K562 (cell line): ENCODE measurements at places on chromosomes 2 and 18.

DNA sequence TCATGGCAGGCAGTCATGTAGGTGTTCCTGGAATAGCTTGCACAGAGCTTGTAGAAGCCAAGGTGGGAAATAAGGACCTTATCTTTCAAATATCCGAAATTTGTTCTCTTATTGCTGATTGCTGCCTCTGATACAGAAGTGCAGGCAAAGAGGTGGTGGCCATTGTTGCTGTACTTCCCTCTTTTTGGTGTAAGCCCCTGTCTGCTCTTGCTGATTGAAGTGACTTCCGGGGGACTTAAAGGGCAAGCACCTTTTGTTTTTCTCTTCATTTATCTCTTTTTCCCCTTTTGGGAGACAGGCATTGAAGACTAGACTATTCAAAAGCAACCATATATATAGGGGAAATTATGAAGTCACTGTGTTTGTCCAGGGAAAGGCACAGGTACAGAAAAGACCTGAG is 131.6 kb upstream of the OTX1 start:
- no peak overlapping the region for H3K4me3 ChIP-seq
- H3K36me3 ChIP-seq, result no peaks in the 10 kb centered on the region; the same call in 2 of the 3 replicates
- no peaks in the 10 kb centered on the region for H3K4me1 ChIP-seq
- no peak for DNase-seq
- no peaks in the 10 kb centered on the region for H3K27me3 ChIP-seq

DNA sequence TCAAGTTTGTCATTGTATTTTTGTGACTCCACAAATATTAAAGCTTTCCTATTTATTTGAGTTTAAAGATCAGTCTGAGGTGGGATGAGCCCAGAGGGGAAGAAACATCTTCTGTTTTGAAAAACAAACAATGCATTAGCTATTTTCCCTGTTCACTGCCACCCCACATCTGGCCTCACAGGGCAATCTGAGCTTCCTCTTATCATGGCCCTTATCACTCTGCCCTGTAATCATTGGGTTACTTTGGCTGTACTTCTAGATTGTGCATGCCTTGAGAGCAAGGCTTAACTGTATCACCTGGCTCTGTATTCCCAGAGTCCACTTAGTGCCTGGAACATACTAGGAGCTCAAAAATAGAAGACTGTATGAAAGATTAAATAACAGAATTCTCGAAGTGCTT is 241.6 kb upstream of the NT5C1B start:
- no peak for DNase-seq
- H3K36me3 ChIP-seq, result no peaks in the 10 kb centered on the region
- H3K27ac ChIP-seq, result no peak overlapping the region
- H3K4me3 ChIP-seq, result no peak overlapping the region
- no peaks in the 10 kb centered on the region for H3K27me3 ChIP-seq

GRCh38 chr2:156447761-156448160 is 11.6 kb downstream of the GPD2 start:
- H3K27ac ChIP-seq, result no peak overlapping the region
- no peaks in the 10 kb centered on the region for H3K36me3 ChIP-seq
- no peaks in the 10 kb centered on the region for H3K27me3 ChIP-seq
- no peak overlapping the region for H3K4me3 ChIP-seq

- H3K36me3 ChIP-seq, result no peaks in the 10 kb centered on the region
- no peaks in the 10 kb centered on the region for H3K4me1 ChIP-seq
Observed at GRCh38 chr2:224260372-224261020, 141.4 kb downstream of the FAM124B start.

DNA sequence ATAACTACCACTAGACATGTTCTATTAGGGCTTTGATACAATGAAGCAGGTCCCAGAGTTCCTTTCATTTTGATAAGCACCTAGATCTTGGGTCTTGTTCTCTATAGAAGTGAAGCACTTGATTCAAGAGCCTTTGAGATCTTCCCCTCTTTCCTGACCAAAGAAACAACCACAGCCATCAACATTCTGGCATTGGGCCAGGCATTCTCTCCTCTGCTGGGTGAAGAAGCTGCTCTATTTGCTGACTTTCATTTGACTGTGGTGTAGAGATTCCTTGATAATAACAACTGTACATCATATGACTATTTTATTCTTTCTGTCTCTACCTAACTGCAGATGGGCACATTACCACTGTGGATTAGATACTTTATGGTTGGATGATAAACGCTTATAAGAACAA is 96.6 kb upstream of the LYPD1 start:
- H3K27me3 ChIP-seq, result no peaks in the 10 kb centered on the region
- DNase-seq, result no peak
- no peaks in the 10 kb centered on the region for H3K4me1 ChIP-seq
- no peaks in the 10 kb centered on the region for H3K36me3 ChIP-seq
- no peak overlapping the region for H3K27ac ChIP-seq
- H3K4me3 ChIP-seq, result no peak overlapping the region

- DNase-seq, result no peak
- no peak overlapping the region for H3K4me3 ChIP-seq
- H3K4me1 ChIP-seq, result peaks cover 19% of the 10 kb centered on the region
- H3K27ac ChIP-seq, result no peak overlapping the region
- H3K27me3 ChIP-seq, result peaks cover 6% of the 10 kb centered on the region; the same call in 1 of the 2 replicates
- no peaks in the 10 kb centered on the region for H3K36me3 ChIP-seq
Observed at GRCh38 chr18:22197668-22198067, 28.3 kb downstream of the GATA6 start.

DNA sequence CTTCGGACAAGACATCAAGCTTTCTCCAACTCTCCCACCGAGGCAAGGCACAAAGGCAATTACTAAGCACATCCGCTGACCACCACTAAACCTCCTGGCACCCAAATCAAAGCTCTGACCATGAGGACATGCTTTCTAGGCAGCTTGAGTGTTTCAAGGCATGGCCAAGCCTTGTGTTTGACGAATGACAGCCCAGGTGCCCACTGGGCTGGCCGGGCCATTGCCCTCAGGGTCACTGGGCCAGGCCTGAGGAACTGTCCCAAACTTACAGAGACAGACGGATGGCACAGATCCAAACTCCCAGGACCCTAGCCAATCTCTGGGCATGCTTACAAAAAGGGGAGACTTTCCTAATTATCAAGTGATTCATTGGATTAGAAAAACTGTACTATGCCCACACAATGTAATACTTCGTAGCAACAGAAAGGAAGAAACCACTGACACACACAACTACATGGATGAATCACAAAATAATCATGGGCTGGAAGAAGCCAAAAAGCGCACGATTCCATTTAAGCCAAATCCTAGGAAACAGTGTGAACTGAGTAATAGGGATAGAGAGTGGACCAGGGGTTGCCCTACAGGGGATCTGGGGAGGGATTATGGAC is 20.2 kb downstream of the CRACDL start:
- H3K27me3 ChIP-seq, result peaks cover 2% of the 10 kb centered on the region; the same call in 1 of the 3 replicates
- no peak overlapping the region for H3K4me3 ChIP-seq
- H3K4me1 ChIP-seq, result no peaks in the 10 kb centered on the region
- no peak overlapping the region for H3K27ac ChIP-seq

GRCh38 chr18:9181275-9181674 is 44.7 kb downstream of the ANKRD12 start:
- H3K36me3 ChIP-seq, result peaks cover 19% of the 10 kb centered on the region
- H3K4me3 ChIP-seq, result no peak overlapping the region
- peak; percentile 34 for DNase-seq
- no peaks in the 10 kb centered on the region for H3K27me3 ChIP-seq

- H3K27me3 ChIP-seq, result no peaks in the 10 kb centered on the region; the same call in 2 of the 3 replicates
- no peak overlapping the region for H3K4me3 ChIP-seq
- H3K4me1 ChIP-seq, result no peaks in the 10 kb centered on the region
- no peak for DNase-seq
- H3K36me3 ChIP-seq, result no peaks in the 10 kb centered on the region
Observed at GRCh38 chr2:102494570-102494969, 21.5 kb downstream of the SLC9A4 start.

DNA sequence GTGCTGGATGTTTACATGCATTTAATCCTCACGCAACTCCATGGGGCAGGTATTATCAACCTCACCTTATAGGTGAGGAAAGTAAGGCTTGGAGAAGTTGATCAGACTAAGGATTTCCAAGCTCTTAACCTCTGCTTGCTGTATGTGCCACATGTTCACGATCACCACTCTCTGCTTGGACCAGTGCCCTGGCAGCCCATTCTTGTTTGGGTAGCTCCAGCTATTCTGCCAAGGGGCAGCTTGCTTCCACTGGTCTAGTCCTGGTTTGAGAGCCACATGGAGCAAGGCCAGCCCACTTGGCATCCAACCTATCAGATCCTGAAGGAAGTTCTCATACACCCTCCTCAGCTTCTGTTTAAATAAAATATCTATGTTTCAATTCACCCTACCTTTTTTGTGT is 14.3 kb downstream of the PLB1 start:
- no peaks in the 10 kb centered on the region for H3K36me3 ChIP-seq
- H3K27me3 ChIP-seq, result peaks cover 5% of the 10 kb centered on the region
- no peak for DNase-seq
- H3K4me3 ChIP-seq, result no peak overlapping the region

- DNase-seq, result no peak
- no peak overlapping the region for H3K4me3 ChIP-seq
- no peak overlapping the region for H3K27ac ChIP-seq
Observed at GRCh38 chr2:205187731-205188130, 494.6 kb upstream of the NRP2 start.

DNA sequence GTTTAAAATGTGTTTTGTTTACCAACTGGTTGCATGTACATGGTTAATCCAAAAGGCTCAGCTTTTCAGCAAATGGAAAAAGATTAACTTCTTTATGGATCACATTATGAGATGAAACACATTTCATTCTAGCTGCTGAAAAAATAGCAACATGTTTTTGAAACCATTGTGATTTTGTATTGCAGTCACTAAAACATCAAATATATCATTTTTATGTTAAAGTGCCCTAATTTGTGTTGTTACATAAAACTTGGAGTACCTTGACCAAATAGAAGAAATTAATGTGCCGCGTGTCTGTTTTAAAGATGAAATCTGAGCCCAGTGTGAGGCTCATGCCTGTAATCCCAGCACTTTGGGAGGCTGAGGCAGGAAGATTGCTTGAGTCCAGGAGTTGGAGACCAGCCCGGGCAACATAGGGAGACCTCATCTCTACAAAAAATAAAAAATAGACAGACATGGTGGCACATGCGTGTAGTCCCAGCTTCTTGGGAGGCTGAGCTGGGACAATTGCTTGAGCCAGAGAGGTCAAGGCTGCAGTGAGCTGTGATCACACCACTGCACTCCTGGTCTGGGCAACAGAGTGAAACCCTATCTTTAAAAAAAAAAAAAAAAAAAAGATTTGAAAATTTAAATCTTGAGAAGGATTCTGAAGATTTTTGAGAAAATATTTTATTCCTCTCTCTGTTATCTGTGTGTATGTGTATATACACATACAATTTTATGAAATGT is 96.6 kb downstream of the FMNL2 start:
- no peak for DNase-seq
- H3K27me3 ChIP-seq, result no peaks in the 10 kb centered on the region; the same call in 1 of the 2 replicates
- H3K4me1 ChIP-seq, result no peaks in the 10 kb centered on the region
- no peaks in the 10 kb centered on the region for H3K36me3 ChIP-seq

- no peak overlapping the region for H3K4me3 ChIP-seq
- no peak for DNase-seq
- H3K27ac ChIP-seq, result no peak overlapping the region
- H3K36me3 ChIP-seq, result no peaks in the 10 kb centered on the region
- H3K4me1 ChIP-seq, result peaks cover 2% of the 10 kb centered on the region; the same call in 1 of the 2 replicates
Observed at GRCh38 chr2:195505701-195506100, 151.3 kb upstream of the SLC39A10 start.

GRCh38 chr2:16117021-16117700 is 176.8 kb downstream of the MYCN start:
- H3K27ac ChIP-seq, result no peak overlapping the region
- no peaks in the 10 kb centered on the region for H3K36me3 ChIP-seq
- H3K4me1 ChIP-seq, result no peaks in the 10 kb centered on the region
- no peak overlapping the region for H3K4me3 ChIP-seq
- H3K27me3 ChIP-seq, result no peaks in the 10 kb centered on the region; the same call in 2 of the 3 replicates

GRCh38 chr2:200845669-200846325 is 18.7 kb downstream of the CLK1 start:
- DNase-seq, result no peak
- H3K4me3 ChIP-seq, result no peak overlapping the region
- H3K27ac ChIP-seq, result no peak overlapping the region
- H3K27me3 ChIP-seq, result no peaks in the 10 kb centered on the region
- H3K36me3 ChIP-seq, result no peaks in the 10 kb centered on the region
